Brain pericyte (primary cell): ENCODE measurements at places on chromosomes 7 and 10.

GRCh38 chr10:95600158-95600557 is 39.0 kb upstream of the SORBS1 start:
- no peak for DNase-seq

- no peak for DNase-seq
Observed at GRCh38 chr10:69107176-69107490, 16.8 kb upstream of the VPS26A start.

DNA sequence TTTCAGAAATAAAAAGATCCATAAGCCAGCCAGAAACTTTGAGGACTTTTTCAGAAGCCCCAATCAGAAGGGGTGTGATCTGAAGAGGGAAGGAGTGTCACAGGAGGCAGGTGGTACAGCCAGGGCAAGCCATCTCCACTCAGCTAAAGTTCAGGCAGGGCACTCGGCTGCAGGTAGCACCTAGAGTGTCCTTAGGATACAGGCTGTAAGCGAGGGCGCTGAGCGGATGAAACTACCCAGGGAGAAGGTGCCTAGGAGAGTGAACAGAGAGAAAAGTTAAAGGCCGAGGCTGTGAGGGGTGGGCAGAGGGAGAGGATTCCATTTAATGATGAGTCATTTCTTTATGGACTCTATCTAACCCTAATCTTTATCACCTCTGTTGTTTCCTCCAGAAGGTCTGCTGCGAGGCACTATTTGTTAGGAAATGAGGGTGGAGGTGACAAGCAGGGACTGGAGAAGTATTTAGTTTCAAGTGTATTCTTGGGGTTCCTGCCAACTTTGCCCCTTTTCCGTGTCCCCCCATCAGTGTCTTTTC is 29.8 kb upstream of the ZCCHC24 start:
- DNase-seq: no peak

DNA sequence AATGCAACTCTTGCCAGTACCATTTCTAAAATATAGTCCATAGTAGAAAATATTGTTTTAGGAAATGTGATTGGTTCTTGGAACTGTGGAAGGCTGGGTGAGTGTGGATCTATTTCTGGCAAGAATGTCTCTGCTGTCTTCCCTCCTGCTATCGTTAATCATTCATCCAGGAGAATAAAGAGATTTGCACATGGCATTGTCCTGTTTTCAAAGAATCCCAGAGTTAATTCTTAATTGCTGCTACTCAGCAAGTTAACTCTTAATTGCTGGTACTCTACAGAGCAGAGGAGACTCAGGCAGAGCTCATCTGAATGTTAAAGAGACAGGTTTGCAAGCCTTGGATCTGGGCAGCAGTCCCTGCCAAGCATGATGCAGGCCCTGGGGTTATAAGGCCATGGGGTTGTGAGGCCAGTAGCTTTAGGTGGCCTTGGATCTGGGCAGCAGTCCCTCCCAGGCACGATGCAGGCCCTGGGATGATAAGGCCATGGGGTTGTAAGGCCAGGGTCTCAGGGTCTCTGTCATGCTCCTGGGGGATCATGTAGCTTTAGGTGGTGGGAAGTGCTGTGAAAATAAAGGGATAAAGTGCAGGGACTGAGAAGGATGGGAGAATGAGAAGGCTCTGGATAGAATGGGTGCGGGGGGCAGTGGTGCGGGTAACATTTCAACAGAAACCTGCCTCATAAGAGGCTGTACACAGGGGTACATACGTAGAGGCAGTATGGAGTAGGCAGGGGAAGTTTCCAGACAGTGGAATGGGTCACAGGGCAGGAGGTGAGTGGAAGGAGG is 162.3 kb downstream of the SVIL start:
- DNase-seq: no peak

DNA sequence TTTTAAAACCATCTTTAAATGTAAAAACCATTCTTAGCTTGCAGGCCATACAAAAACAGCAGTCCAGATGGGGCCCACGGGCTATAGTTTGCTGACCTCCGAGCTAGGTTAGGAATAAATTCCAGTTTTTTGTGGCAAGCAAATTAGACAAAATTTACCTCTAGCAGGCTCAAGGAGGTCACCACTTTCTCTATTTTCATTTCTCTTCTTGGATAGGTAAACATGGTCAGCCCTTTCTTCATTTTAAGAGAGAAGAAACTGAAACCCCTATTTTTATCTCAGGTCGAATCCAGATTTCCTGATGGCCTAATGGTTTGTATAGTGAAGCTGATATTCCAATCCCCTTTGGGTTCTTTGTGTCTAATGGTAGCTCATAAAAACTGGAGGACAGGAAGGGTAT is 10.7 kb downstream of the IKZF5 start:
- no peak for DNase-seq

DNA sequence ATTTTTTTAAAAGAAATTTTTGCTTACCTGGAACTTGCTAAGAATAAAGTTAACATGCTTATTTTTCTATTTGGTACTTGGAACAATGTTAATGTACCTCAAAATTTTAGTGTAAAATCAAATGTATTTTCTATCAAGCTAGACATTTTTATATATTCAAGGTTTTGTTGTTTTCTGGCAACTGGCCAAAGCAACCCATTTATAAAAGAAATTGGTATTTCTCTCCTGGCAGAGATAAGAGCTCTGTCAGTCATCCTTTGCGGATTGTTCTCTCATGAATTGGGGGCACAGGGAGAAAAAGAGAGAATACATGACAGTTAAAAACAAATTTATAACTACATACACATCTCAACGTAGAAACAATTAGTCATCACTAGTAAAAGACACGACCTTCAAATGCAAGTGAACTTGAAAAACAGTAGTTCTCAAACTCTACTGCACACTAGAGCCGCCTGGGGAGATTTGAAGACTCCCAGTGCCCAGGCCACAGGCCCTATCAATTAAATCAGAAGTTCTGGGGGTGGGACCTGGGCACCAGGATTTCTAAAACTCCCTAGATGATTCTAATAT is 152.4 kb upstream of the LAMB4 start:
- DNase-seq: no peak

GRCh38 chr10:122968698-122969097 is 11.5 kb upstream of the PSTK start:
- DNase-seq: no peak

DNA sequence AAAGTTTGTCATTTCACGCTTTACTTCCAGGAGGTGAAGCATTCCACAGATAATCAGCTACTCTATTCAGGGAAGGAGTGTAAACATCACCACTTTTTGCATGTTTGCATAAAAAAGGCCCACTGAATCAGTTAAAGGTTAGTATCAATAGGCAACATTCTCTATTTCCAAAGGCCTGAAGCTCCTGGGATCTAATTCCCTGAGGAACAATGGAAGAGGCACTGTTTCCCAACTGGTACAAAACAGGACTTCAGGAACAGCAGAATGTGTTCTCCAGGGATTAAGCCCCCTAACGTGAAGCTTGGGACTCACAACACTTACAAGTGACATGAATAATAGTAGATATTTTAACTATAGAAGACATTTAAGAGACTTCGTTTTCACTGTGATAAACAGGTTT is 6.1 kb downstream of the LRRN3 start:
- no peak for DNase-seq

- no peak for DNase-seq
Observed at GRCh38 chr7:114924038-114924712, 2.3 kb downstream of the MDFIC start.

- DNase-seq: no peak
Observed at GRCh38 chr10:15348579-15348978, 22.5 kb downstream of the FAM171A1 start.

DNA sequence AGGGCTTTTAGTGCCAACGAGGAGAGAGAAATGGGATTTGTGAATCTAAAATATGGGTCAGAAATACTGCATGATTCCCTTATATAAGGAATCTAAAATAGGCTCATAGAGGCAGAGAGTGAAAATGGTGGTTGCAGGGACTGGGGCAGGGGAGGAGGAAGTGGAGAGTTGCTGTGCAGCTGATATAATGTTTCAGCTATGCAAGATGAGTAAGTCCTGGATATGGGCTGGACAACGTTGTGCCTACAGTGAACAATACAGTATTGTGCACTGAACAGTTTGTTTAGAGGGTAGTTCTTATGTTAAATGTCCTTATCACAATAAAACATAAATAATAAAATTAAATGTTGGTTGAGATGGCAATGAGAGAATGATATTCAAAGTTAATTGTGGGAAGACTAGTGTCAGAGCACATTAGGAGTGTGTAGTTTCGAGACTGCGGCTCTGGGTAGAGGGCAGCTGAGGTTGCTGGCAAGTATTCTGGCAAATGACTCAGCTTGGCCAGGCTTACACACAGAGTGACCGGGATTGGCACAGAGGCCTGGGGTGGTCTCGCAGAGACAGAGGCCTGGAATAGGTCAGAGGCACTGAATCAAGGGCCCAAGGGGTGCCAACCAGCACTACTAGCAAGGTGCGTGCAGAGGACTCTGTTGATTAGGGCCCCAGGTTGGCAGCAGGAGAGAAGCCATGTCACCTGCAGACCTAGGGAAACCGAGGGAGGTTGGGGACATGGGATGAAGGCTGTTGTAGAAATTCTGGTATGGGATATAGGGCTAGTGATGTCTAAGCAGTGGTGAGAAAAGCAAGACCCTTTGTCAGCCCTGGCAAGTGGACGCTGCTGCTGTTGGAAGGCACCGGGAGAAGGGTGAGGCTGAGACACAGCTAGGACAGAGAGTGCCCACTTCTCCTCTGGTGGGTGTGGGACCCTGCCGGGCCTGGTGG is 2.8 kb upstream of the DEPP1 start:
- no peak for DNase-seq

DNA sequence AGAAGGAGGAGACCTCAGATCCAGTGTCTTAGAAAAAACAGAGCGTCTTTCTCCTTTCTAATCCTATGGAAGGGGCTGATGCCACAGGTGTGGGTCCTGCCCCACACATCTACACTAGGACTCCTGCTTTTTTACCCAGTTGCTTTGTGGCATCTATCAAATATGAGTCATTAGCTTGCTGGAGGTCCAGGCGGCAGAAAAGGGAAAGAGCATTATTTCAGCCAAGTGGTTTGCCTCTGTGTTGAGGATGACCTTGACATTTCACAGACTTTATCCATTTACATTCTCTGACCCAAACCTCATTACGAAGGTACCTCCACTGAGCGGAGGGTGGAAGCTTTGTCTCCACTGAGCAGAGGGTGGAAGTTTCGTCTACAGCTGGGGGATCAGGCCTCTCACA is 308.4 kb upstream of the KLF6 start:
- no peak for DNase-seq

- no peak for DNase-seq
Observed at GRCh38 chr10:1047937-1048336, 982 bp downstream of the IDI1 start.

GRCh38 chr10:3898821-3899220 is 113.8 kb upstream of the KLF6 start:
- no peak for DNase-seq

GRCh38 chr10:70132098-70133029 is at the start of gene AIFM2:
Gene AIFM2, minus strand, starts transcription at chr10:70132825. Its CDS starts 8,741 bp downstream, at chr10:70124084.
- no peak for DNase-seq

GRCh38 chr7:54278847-54279246 is 263.3 kb upstream of the VSTM2A start:
- no peak for DNase-seq

GRCh38 chr10:95742962-95743535 is 12.9 kb upstream of the ENTPD1 start:
- DNase-seq: no peak

DNA sequence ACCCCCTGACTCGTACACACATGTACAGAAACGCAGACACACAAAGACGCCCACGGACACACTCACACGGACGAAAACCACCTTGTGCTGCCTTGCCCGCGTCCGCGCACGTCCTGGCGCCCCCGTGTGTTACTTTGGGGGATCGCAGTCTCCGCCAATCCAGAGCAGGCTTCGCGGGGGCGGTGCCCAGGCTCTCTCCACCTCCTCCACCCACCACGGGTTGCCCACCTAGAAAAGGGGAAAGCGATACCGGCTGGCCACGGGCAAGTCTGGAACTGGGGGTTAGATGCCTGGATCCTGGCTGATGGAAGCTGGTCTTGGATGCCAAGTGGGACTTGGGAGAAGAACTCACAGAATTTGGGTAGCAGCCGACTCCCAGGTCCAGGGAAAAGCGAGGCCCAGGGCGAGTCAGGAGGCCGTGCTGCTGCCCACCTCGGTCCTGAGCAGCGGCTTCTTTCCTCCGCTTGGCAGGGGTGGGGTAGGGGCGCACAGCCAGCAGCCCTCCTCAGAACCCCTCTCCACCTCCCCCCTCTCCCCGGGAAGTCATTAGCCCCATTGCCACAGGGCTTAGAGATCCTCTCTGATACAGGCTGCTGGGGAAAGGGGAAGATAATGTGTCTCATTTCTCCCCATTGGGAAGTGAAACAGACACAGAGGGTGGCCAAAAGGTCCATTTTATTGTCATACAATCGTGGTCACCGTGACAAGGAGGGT is 4.6 kb upstream of the VGF start:
- DNase-seq: no peak

- DNase-seq: no peak
Observed at GRCh38 chr7:109059089-109059488, 489.4 kb downstream of the DNAJB9 start.

GRCh38 chr10:38143587-38143986 is 49.5 kb downstream of the ZNF37A start:
- DNase-seq: no peak

- DNase-seq: no peak
Observed at GRCh38 chr10:75070476-75070875, 41.0 kb upstream of the SAMD8 start.

DNA sequence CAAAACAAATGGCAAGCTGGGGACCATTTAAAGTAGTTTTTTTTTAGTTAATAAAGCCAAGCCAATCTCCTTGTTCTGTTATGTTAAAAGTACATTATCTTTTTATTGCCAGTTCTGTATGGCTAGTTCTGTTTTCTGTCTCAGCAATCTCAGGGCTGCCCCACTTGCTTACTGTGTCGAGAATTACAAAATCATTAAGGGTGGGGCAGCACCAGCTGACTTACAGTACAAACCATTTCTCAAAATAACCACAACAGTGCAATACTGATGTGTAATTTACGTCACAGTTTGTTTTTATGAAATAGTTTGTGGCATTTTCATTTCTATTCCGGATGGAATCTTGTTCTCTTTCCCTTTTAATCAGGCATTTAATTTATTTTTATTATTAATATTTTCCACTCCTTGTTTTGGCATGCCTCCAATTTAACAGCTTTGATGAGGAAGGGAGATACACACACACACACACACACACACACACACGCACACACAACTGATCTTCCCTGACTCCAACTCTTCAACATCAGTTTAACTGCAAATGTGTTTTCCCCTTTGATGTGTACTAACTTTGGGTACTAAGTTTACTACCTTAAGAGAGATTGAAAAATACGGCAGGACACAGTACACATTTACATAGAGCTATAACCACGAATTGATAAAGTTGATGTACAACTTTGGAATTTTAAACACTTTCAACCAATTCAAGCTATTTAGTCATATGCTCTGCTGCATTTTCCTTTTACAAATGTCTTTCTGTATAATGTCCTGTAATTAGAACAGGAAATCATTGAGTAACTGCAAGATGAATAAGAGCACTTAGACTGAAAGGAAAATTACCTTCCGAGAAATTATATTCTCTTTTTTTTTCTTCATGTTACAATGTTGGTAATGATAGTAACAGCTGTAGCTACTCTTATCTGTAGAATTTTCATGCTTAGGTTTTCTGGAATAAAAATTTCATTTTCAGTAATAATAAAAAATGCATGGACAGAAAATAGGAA is 91.5 kb downstream of the ARID5B start:
- peak; percentile 59 for DNase-seq

GRCh38 chr10:77637532-77638320 is at the start of gene KCNMA1:
Gene KCNMA1, minus strand, starts transcription at chr10:77637808.
- no peak for DNase-seq
